ENCODE measurements at places on chromosomes 7 and 10.

DNA sequence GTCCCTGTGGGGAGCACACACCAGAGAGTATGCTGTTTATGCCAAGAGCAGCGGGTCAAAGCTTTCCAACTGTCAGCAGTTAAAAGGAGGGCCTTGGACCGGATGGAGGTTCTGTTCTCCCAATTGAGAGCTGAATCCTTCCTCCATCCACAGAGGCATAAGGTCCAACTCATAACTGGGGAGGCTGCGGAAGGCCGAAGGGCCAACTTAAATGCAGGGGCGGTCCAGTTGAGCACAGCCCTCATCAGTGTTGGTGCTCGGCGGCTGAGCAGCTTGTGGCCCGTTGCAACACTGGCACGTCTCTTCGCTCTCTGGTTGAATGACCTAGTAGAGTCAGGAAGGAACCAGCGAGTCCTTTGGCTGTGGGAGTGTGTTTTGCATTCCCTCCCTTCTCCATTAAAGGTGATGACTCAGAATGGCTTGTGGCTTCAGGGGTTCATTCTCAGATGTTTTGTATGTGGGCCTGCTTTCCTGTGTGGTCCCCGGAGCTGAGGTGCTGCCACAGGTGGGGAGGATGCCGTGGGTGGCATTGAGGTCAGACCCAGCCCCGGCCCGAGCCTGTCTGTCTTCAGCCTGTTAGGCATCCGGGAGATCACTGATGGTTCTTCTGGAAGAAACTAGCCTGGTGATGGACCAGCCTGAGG lies 44.8 kb upstream of the DMBT1 start:
- peak; percentile 59 for DNase-seq

GRCh38 chr7:89104748-89105685 lies 309.5 kb upstream of the TEX47 start:
- DNase-seq, result no peak

- no peak for DNase-seq
These were observed 62.9 kb upstream of the FAM180A start for GRCh38 chr7:135811506-135811905.

DNA sequence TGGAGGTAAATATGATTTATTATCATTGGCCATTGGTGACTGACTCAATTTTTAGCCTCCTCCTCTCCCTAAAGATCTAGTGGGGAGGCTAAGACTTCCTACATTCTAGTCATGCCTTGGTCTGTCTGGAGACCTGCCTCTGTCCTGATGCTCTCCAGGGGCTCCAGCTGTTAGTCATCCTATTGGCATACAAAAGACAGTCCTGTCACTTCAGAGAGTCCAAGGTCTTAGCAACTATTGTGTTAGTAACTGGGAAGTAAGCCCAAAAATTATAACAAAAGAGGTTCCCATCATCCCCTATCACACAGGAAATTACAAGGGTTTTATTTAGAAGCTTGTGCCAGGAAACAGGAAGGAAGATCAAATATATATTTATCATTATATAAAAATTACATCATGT lies 400.6 kb upstream of the VSTM2A start:
- DNase-seq, result no peak

DNA sequence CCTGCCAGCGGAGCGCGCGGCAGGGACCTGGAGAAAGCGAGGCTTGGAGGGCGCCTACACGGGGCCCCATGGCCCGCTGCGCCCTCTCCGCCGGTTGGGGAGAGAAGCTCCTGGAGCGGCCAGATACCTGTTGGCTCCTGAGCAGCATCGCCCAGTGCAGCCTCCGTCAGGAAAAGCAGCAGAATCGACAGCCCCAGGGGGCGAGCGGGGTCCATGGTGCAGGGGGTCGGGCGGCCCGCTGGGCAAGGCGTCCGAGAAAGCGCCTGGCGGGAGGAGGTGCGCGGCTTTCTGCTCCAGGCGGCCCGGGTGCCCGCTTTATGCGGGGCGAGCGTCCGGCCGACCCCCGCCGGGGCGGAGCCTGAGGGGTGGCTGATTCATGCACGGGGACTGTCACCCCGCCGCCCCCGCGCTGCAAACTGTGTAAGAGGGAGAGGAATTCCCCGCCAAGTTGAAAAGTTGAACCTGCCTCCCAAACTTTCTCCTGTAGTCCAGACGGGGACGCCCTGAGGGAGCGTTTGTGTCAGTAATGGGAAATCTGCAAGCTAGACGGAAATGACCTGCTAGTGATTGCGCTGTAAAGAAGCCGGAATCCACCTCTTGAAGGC lies at the start of gene TFPI2:
Gene TFPI2, minus strand, starts transcription at position 290 of the 605 bp plus-strand sequence. Its CDS starts 75 bp downstream, at position 215.
- DNase-seq, result no peak

- DNase-seq, result no peak
These were observed 29.4 kb upstream of the TNRC18 start for GRCh38 chr7:5452937-5453540.

- DNase-seq, result no peak
These were observed 12.7 kb downstream of the FAS start for GRCh38 chr10:89003344-89003743.

- no peak for DNase-seq
These were observed 40.3 kb downstream of the COL17A1 start for GRCh38 chr10:104045151-104046089.

GRCh38 chr10:115981081-115981480 lies 291.9 kb downstream of the GFRA1 start:
- DNase-seq, result no peak

DNA sequence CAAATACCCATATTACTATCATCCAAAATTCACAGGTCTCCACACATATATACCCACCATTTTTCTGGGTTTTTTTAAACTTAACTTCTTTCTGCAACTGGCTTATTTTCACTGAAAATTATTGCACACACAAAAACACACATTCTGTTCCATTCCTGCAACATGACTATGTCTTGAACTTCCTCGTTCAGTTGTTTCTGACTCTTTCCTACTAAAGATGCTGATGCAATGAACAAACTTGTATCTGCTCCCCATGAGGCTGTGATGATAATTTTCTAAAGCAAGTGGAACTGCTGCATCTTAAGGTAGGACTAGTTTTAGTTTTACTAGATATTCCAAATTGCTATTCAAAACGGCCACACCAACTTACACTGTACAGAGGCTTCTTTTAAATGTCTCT lies 77.7 kb downstream of the OSBPL3 start:
- DNase-seq, result no peak

DNA sequence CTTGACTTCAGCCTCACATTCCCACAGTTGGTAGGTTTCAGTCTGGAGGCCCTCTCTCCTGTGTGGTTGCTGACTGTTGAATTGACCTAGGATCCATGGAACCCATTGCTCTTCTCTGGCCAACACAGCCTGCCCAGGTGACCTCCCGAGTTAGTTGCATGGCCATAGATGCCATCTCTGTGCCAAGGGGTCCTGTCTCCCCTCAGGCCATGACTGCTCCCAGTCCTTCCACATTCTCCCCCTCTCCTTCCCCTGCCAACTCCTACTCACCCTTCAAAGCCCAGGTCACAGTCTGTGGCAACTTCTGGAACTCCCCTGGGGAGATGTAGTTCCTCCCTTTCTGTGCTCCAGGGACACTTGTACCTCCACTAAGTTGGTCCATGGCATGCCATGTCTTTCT lies 67.3 kb upstream of the GRB10 start:
- no peak for DNase-seq

DNA sequence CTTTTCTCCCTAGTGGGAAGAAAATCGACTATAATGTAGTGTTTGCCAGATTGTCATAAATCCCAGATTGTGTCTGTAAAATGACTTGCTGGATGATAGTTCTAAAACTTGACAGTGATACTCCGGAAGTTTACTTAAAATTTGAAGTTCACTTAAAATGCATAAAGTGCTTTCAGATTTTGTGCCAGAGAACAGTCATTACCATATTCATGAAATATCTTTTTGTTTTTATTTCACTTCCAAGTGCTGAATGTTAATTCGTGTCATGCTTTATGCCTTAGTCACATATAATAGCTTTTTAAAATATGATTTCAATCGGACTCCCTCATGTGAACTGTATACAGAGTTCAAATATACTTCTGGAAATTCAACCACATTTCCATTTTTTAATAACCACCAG lies 30.4 kb downstream of the PRPF18 start:
- no peak for DNase-seq

GRCh38 chr10:119931871-119932270 lies 39.3 kb downstream of the SEC23IP start:
- DNase-seq, result no peak

DNA sequence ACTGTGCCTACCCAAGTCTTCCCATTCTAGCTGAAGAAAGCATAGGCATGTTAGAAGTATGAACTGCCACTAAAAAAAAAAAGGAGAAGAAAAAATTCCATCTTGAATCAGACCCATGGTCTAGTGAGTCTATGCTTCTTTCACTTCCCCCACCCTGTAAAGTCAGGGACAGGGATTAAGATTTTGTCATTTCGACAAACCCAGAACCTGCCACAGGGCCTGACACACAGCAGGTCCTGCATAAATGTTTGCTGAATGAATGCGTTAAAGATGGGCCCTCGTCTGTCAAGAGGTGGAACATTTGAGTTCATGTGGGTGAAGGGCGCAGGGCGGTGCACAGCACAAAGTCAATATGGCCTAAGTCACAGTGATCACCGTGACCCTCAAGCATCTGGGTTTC lies 4.9 kb downstream of the HIPK2 start:
- DNase-seq, result no peak

GRCh38 chr10:36126076-36126475 lies 484.0 kb upstream of the FZD8 start:
- no peak for DNase-seq

- no peak for DNase-seq
These were observed 1042.9 kb downstream of the GATA3 start for GRCh38 chr10:9097206-9097990.

DNA sequence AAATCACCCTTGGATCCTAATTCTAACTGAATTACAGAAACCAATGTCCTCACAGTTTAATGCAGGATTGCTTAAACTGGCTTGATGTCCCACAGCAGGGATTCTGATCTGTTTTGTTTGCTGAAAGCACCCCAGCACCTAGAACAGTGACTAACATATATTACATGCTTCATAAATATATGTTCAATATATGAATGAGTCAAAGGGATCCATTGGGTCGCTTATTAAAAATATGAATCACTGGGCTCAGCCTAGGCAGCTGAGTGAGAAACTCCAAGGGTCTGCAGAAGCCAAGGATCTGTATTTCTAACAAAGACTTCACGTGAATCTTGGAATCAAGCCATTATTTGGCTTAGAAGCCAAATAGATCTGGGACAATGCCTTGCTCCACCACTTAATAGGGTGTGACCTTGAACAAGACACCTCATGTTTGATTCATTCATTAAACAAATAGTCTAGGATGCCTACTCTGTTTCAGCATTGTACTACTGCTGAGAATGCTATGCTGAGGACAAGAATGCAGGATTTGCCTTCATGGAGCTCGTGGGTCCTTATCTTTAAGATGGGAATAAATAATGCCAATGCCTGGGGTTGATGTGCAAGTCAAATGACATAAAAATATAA lies 103.4 kb upstream of the DLX6 start:
- no peak for DNase-seq

GRCh38 chr7:44112231-44112996 lies 8.3 kb downstream of the AEBP1 start:
- DNase-seq, result no peak

DNA sequence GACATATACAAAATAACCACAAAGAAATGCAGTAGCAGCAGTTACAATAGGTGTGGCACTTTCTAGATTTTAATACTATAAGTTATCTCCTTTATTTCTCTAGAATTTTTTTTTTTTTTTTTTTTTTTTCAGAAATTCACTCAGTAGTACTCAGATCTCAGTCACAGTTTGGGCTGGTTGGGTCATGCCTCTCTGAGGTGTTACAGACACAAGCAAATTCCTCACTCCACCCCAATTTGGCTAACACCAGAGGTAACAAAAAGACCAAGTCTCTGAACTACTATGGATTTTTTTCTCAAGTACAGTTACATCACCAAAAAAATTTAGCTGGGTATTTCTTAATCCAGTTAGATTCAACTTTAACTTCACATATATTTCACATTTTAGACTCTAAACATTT lies 985.1 kb upstream of the LRRN3 start:
- no peak for DNase-seq

GRCh38 chr10:55929291-55929690 lies 431.8 kb downstream of the ZWINT start:
- DNase-seq, result no peak

DNA sequence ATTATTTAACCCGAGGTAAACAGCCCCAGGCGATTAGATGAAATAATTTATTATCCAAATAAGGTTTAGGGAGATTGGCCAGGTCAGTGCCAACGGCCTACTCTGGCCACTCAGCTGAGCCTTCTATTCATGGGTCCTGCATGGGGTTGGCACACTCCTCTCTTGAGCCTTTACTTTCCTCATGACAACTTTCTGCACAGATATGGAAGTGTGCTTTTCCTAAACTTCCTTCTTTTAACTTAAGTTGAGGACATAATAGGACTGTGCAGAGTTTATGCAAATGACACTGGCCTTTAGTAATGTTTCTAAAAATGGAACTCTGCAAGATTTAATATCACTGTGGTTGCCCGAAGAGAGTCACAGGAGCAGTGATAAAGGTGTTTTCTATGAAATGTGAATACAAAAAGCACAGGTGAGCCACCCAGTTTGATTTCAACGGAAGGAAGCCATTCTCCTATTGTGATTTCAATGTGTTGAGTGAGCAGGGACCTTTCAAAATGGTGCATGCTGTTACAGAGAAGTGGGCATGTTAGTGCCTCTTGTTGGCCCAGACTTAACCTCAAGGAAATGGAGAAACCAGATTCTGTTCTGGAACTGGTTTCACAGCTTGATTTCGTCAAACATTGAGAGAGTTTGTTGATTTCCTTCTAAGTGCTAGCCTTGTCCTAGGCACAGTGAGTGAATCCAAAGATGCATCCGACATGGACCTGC lies 55.7 kb downstream of the LYZL2 start:
- no peak for DNase-seq

GRCh38 chr10:4456776-4457175 lies 369.2 kb upstream of the AKR1E2 start:
- DNase-seq, result no peak

DNA sequence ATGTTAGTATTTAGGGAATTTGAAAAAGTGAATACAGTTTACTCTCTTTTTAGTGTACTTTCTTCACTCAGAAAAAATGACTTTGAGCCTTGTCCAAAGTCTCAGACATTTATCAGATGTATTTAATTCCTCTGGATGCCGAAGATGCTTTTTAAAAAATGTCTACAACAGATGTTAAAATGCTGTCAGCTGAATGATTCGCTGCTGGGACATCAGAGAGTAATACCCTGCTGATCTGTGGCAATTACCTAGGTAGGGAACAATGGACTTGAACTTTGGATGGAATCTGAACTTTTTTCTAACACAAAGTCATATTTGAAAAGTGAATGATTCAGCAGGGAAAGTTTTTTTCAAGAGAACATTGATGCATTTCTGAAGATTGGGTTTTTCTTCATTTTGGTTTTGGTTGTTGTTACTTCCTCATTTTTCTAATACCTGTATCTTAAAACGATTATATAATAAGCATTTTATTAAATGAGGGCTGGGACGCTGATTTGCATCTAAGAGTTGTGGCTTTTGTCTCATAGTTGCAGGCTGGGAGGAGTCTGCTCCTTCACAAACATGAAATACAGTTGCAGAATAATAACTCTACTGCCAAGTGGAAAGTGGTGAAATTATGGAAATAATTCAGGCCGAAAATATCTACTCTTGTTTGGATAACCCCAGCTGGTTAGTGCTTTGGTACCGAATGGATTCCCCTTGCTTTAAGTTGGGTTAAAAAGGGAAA lies 98.0 kb downstream of the SPAG6 start:
- no peak for DNase-seq

- DNase-seq, result no peak
These were observed 10.9 kb upstream of the LGI1 start for GRCh38 chr10:93746844-93747284.

Measured in activated CD8-positive, alpha-beta memory T cell treated with anti-CD3 and anti-CD28 coated beads, Interleukin-2, amount 50 U/mL, for 4 hours (primary cell).